Activated CD4-positive, alpha-beta T cell treated with anti-CD3 and anti-CD28 coated beads for 48 hours (primary cell): ENCODE measurements at places on chromosomes 2 and 18.

DNA sequence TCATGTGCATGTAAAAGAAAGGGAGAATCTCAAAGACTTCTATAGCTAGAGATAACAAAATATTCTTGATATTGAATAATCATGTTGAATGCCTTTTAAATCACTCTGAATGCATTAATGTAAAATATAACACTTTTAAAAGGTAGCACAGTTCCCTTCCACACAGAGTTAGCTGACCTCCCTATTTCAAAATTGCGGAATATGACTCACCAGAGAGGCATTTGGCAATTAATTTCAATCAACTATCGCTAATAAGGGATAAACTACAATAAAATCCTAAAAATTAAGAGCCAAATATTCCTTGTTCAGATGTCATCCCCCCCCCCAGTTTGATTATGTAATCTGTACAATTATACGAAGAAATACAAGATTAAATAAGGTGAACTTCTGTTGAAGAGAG, 29.3 kb downstream of the ZC3H15 start:
- DNase-seq, result no peak

DNA sequence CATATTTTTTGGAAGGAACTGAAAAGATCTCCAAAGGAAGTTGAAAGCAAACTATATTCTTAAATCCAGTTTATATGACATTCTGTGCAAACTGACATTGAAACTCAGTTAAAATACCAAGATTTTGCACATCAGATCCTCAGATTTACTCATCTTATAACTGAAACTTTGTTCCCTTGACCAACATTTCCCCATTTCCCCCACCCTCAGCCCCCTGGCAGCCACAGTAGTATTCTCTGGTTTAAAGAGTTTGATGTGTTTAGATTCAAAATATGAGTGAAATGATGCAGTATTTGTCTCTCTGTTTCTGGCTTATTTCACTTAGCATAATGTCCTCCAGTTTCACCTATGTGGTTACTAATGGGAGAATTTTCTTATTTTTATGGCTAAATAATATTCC, 99.2 kb upstream of the ITGA4 start:
- DNase-seq, result peak; percentile 20

GRCh38 chr18:79203017-79203605, 133.9 kb downstream of the ATP9B start:
- peak; percentile 61 for DNase-seq

GRCh38 chr18:57107140-57107832, 39.6 kb upstream of the BOD1L2 start:
- DNase-seq, result no peak

DNA sequence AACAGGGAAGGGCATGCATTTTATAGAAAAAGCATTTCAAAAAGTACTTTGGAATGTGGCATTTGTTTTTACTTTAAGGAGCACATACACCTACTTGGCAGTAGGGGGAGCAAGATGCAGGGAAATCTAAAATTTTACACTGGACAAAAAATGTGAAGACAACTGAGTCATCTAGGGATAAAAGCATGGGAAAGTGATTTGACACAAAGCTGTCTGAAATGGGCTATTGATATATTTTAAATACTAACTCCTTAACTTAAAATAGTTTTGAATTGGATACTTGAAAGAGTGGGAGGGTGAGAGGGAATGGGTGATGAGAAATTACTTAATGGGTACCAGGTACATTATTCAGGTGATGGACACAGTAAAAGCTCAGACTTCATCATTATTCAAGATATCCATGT, 15.8 kb downstream of the TMEM200C start:
- no peak for DNase-seq

DNA sequence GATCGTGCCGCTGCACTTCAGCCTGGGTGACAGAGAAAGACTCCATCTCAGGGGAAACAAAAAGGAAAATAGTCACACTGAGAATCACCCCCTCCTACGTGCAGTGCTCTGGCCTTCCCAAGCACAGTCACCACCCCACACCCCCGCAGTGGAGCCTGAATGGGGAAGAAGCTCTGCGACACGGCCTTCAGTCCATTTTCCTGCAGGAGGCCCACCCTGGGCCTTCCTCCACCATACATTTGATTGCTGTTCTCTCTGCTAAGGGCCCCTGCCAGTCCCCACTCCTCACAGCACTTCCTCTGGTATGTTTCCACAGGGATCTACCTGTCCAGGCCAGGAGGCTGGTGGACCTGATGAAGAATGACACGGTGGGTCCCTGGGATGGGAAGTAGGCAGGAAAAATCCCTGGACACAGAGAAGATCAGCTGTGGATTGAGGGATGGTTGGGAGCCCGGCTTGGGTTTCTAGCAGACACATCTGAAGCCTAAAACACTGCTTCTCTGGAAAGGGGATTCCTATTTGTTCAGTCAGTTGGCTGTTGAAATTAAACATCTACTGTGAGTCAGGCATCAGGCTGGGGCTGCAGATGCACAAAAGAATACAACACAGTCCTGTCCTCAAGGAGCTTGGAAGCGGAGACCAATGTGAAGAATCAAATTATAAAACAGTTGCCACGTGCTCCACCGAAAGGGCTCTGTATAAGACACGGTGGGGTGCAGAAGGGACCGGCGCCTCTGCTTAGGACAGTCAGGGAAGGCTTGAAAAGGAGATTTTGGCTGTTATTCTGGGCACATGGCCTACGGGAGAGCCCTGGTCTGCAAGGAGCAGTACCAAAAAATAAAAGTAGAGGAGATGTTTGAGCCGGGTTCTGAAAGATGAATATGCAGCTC, 82.2 kb downstream of the PLB1 start:
- DNase-seq, result no peak

- DNase-seq, result no peak
Observed at GRCh38 chr2:64391940-64392339, 62.0 kb upstream of the LGALSL start.
